ENCODE measurements at places on chromosomes 13 and 19.

DNA sequence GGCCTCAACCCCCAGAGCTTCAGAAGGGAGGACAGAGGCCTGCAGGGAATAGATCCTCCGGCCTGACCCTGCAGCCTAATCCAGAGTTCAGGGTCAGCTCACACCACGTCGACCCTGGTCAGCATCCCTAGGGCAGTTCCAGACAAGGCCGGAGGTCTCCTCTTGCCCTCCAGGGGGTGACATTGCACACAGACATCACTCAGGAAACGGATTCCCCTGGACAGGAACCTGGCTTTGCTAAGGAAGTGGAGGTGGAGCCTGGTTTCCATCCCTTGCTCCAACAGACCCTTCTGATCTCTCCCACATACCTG is 969 bp upstream of the CEACAM5 start:
- no peak for DNase-seq

- DNase-seq: no peak
Measured at GRCh38 chr13:85148009-85148408, 651.2 kb downstream of the SLITRK6 start.

- no peak for DNase-seq
Measured at GRCh38 chr19:34976611-34977010, 12.6 kb upstream of the ZNF792 start.

GRCh38 chr19:45682117-45682516 is 9.6 kb downstream of the SNRPD2 start:
- DNase-seq: no peak

- DNase-seq: no peak
Measured at GRCh38 chr13:50594276-50595051, 249.0 kb downstream of the DLEU7 start.

DNA sequence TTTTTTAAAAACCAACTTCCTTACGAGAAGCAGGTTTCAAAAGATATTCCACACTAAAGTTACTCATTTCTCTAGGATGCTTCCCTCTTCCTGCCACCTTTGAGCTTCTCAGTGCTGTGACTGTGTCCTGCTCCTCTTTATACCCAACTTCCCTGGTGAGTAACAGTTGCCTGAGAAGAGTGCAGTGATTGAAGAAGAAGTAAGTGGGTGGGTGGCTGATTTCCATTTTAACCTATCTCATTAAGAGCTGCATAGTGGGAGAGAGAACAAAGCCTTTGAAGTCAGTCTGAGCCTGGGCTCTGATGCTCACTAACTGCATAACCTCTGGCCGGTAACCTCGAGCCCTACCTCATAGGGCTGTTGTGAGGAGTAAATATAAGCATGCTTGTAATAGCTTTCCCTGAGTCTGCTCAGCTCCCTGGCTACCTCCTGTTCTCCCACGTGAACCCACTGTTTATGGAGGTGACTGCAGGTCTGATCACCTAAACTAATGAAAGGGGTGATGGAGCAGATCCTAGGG is 977.3 kb downstream of the UQCRFS1 start:
- no peak for DNase-seq

DNA sequence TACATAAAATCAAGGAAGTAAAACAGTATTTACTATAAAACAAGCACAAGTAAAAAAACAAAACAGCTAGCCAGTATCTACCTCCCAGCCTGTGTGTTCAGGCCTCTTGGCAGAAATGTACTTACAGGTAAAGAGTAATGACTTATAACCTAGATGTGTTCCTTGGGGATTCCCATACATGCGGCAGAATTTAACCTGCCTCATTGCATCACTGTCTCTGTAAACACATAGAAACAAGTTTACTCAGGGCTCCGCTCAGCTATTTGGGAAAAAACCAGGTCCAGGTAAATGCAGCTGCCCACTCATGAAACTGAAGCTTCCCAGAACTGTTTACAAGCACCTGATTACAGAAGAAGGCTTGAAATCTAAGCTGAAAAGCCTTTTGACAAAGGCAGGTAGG is 50.7 kb upstream of the SERP2 start:
- no peak for DNase-seq

- no peak for DNase-seq
Measured at GRCh38 chr13:108316413-108316812, 46.9 kb downstream of the TNFSF13B start.

GRCh38 chr19:46718157-46718933 is 1.4 kb upstream of the PRKD2 start:
- no peak for DNase-seq

DNA sequence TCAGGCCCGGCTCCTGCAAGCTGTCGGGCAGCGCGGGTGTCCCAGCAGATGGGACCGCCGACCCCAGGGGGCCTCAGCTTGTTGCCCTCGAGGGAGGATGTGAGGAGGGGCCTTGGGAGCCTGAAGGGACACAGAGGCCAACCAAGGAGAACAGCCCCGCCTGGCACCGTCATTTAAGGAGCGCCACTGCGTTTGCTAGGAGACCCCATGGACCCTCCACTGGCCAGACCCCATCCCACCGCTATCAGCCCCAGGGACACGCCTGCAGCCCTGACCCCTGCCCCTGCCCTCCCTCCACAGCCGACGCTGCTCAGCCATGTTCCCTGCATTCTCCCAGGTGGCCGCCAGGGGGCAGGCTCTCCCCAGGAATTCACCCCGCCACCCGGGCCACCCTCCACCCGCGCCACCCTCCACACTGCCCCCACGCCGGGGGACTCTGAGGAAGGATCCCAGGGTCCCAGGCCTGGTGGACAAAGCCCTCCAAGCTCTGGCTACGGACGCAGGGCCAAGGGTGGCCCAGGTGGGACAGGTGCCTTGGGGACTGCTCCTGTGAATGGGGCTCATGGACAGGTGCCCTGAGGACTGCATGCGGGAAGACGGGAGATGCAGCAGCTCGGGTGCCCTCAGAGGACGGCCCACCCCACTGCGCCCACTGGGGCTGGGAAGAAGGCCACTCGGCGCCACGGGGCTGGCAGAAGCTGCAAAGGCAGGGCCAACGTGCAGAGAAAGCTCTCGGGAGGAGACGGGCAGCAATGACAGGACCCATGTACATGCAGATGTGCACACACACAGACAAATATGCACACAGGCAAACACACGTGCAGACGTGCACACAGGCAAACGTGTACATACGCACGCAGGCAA is 34.4 kb downstream of the PIP5K1C start:
- peak; percentile 69 for DNase-seq

DNA sequence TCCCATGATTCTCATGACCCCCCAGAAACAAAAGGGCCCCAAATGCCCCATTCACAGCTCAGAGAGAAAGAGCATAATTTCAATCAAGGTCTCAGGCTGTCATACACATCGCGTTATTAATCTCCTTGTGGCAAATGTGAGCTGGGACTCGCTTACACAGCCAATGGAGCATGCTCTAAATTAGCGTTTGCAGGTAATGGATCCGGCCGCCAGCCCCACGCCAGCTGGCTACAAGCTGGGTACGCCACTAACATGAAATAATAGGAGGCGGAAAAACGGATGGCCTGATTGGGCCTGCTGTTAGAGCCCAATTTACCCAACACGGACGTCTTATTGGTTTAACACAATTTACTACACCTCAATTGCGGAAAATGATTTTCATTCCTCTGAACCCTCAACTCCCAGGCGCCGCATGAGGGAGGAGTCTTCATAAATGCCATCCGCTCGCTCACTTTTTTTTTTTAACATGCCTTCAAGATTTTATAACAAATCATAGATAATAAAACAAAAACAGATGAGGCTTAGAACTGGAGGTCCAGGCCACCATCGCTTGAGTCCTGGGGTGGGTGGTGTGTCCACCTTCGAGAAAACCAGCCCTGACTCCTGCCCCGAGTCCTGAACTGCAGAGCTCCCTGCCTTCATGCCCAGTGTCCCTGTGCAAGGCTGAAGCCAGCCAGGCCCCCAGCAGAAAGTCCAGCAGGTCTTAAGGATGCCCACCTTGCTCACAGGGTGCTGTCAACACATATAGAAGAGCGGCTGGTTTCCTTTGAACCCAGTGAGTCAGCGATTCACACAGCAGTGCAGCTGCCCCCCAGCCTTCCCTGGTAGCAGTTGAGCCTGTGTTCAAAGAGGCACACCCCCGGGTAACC is 62.1 kb downstream of the PEPD start:
- no peak for DNase-seq

DNA sequence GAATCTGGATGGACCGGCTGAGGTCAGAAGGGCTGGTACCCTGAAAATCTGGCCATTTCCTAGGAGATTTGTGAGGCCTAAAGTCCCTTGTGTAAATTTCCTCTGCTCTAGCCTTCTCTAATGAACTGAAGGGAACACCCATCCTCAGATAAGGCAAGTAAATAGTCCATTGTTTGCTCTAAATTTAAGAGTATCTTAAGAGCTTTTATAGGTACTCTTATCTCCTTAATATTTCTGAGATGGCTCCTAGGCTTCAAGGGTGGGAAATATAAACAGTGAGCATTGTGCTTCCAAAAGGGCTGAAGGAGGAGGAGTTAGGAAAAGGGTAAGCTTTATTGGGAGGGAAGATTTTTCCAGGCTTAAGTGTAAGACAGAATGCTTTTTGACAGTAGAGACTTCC is 148.7 kb upstream of the EDNRB start:
- no peak for DNase-seq

GRCh38 chr13:24307211-24308067 is 1.9 kb upstream of the C1QTNF9 start:
- no peak for DNase-seq

DNA sequence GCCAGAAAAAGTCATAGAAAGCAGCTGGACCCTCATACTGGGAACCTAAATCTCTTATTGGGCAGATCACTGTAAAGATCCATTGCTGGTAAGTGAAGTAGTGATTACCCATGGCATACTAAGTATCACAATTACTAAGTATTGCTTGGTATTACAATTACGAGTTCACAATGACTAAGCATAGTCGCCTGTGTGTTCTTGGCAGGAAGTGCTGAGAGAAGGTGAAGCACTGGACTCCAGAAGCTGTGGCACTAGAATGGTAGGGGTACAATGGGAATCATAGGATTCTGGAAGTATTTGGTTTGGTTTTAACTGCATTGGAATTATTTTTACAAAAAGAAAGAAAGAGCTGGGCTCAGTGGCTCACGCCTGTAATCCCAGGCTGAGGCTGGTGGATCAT is 20.3 kb downstream of the LGALS16 start:
- no peak for DNase-seq

GRCh38 chr13:66483712-66484111 is 746.4 kb downstream of the PCDH9 start:
- no peak for DNase-seq

DNA sequence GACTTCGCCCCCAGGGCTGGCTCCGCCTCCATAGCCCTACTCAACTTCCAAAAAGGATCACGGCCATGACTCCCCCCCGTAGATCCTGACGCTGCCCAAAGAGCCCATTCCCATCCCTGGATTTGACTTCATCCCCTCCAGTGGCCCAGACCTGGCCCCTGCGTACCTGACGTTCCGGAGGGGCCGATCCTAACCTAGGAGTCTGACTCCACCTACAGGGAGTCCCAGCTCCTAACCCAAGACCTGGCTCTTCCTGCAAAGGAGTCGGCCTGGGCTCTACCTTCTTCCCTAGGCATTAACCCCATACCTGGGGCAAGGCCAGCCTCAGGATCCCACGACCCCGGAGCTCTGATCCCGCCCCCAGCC is 10.8 kb downstream of the STAP2 start:
- DNase-seq: no peak

- no peak for DNase-seq
Measured at GRCh38 chr13:39281539-39282150, 243.4 kb downstream of the NHLRC3 start.

DNA sequence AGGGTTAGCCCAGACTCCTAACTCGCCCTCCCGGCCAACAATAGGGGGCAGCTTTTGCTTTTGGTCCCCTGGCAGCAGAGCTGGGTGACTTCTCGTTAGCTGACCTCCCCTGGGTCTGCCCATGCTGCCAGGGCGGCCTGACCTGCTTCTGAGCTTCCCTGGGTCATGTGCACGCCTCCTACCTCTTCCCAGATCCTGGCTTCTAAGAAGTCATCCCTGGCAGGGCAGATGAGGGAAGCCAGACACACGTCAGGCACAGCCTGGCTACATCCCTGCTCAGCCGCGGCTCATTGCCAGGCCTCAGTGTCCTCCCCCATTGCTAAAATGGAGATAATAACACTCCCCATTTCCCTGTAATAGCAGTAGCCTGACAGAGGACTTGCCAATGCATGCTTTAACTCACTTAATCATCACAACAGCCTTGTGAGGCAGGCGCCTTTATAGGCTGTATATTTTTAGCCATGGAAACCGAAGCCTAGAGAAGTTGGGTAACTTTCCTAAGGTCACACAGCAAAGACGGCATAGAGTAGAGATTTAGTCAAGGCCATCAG is 2.1 kb downstream of the KCNK6 start:
- no peak for DNase-seq

GRCh38 chr19:29578349-29578748 is 27.7 kb upstream of the POP4 start:
- DNase-seq: no peak

Measured in HTR-8/SVneo (cell line).